Mammary epithelial cell (primary cell): ENCODE measurements at places on chromosomes 5 and 9.

DNA sequence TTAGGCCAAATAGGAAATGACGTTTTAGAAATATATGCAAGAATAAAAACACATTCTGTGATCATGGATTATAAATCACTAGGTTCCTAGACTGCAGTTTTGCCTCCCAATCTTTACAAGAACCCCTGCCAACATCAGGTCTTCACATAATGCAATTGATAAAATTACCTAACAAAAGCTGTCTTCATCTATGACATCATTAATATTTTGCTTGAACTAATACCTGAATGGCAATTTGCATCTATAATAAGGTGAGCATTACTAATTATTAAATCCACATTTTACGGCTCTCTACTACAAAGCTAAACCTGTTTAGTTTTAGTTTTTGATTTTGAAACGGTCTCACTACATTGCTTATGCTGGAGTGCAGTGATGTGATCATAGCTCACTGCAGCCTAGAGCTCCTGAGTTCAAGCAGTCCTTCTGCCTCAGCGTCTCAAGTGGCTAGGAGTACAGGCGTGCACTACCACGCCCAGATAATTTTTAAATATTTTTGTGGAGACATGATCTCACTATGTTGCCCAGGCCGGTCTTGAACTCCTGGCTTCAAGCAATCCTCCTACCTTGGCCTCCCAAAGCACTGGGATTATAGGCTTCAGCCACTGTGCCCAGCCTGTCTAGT lies 218.0 kb downstream of the MLLT3 start:
- no peak for DNase-seq

DNA sequence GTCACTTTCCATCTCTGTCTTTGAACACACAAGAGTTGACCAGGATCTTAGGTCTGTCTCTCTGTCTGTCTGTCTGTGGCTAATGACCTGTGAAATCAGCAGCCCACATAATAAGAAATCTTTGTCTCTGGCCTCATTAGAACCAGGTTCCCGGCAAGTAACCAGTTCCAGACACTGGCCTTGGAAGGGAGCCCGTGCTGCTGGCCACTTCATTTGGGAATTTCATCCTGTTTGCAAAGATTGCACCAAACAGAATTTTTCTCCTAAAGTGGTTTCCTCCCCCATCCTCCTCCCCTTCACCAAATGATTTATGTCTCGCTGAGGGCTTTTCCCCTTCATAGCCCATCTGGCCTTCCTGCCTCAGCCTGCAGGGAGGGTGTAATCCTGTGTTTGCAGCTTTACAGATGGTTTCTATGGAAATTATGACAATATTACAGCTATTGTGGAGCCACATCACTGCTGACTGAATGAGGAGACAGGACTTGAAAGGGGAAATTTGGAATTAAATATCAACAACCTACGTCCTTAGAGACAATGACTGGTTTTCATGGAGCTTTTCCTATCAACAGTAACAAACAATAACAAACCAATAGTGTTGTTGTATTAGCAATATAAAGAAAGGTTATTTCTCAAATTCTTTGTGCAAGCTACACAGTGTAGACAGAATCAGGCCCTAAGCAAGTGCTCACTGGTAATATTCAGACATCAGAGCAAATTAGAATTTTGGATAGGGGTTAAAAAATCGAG lies 25.7 kb downstream of the DPYSL3 start:
- DNase-seq, result peak; percentile 71

DNA sequence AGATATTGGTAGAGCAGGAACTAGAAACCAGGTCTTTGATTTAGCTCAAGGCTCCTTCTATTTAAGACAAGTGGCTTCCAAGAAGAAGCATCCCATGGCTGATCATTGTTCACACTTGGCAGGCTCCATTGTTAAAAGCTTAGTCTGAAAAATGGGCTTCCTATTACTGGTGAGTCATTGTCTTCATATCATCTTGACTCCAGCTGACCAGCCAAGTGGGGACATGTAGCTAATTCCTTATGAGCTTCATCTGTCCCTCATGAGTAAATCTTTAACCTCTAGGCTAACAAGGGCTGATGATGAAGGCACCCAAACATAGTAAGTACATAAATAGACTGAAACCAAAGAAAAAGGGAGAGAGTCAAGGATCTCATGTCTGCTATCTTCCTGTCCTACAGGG lies 530.3 kb upstream of the KLF4 start:
- peak; percentile 21 for DNase-seq

DNA sequence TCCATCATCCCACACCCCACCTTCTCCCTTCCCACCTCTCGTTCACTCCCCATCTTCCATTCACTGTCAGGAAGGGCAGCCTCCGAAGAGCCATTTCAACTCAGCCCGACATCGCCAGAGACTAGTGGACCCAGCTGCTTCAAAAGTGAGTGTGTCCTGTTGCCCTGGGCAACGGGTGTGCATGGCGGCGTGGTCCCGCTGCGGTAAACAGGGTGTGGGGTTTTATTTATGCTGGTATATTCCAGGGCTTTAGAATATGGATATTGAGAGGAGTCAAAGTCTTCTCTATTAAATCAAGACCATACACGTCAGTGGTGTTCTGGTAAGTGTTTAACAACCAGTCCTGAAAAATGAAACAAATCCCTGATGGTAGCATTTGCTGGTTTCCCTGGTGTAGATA lies 274.5 kb downstream of the MAST4 start:
- no peak for DNase-seq

- DNase-seq, result no peak
Measured at GRCh38 chr9:105232207-105232606, 12.2 kb upstream of the SLC44A1 start.

DNA sequence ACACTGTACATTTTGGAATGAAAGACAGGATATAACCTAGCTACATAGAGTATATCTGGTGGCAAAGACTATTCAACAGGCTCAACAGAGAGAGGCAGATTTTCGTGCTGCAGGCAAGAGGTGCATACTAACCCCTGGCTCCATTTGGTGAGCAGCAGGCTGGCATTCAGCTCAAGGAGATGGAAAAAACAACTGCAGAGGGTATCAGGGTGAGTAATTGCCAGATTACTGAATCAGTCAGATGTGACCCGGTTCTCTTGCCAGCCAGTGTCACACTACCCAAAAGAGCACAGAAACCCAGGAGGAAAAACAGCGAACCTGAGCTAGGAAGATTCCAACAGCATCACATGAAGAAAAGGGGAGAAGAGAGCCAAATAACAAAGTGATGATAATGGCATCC lies 130.4 kb upstream of the PRLR start:
- no peak for DNase-seq

- DNase-seq, result no peak
Measured at GRCh38 chr9:69276775-69277174, 48.2 kb upstream of the ENTREP1 start.

DNA sequence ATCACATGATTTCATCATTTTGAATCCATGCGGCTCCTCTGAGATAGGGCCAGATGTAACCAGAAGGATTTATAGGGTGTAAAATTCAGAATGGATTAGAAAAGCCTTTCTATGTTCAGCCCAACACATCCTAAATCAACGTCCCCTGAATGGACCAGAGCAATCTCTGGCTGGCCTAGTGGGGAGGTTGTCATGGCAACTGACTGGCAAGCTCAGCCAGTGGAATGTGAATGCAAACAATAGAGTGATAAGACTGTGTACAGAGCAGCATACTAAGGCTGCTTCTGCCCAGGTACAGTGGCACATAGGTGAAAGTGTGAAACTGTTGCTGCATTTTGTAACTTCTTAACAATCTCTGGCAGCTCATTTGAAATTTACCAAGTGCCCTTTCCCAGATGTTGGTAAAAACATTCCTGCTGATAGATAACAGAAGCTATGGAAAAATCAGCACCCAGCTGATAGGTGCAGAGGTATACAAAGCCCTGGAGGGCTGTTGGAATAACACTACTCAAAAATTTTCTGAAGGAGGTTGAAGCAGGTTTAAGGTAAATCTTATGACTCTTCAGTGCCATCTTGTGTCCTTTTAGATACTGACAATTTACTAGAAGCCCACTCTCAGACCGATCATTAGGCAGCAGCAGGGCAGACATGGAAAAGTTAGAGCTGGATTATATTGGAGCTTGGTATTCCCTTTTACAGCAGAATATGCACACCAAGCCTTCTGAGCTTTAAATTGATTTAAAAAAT lies 267.2 kb downstream of the RAB3C start:
- DNase-seq, result peak; percentile 9

DNA sequence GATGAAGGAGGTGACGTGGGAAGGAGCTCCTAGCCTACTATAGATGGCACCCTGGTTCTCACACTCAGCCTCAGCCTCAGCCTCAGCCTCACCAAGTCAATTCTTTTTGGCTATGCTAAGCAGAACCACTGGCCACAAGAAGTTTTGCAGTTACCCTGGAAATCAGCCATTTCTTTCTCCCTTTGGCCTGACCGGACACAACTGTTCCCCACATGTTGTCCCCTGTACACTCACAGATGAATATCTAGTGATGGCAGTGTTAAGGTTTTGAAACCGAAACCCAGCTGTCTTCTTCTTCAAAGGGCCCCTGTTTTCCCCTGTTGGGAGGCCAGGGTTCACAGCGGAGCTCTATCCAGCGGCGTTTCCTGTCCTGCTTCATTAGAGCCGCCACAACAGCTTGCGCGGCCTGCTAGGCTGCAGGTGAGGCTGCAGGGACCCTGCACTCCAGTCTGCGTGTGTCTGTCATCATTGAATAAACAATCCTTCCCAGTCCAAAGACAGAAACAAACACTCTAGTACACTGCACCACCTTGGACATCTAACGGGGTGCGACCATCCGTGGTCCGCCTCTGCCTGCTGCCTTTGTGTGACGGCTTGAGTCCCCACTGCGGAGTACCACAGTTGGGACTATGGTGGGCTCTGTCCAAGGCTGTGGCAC lies 250.5 kb downstream of the DENND1A start:
- DNase-seq, result no peak

DNA sequence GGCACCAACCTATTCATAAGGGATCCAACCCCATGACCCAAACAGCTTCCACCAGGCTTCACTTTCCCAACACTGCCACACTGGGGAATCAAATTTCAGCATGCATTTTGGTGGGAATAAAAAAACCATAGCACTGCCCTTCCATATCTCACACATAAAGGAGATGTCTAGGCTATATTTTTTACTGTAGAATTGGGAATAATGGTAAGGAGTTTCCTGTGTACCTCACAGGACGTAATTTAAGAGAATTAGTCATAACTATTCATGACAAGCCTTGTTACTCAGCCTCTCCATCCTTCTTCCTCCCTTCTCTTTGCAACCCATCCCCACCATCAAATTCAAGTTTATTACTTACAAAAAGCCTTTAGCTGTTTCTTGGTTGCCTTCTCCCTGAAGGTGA lies 352.1 kb downstream of the MLLT3 start:
- peak; percentile 23 for DNase-seq

- DNase-seq, result peak; percentile 18
Measured at GRCh38 chr5:124195411-124195810, 551.0 kb downstream of the ZNF608 start.

DNA sequence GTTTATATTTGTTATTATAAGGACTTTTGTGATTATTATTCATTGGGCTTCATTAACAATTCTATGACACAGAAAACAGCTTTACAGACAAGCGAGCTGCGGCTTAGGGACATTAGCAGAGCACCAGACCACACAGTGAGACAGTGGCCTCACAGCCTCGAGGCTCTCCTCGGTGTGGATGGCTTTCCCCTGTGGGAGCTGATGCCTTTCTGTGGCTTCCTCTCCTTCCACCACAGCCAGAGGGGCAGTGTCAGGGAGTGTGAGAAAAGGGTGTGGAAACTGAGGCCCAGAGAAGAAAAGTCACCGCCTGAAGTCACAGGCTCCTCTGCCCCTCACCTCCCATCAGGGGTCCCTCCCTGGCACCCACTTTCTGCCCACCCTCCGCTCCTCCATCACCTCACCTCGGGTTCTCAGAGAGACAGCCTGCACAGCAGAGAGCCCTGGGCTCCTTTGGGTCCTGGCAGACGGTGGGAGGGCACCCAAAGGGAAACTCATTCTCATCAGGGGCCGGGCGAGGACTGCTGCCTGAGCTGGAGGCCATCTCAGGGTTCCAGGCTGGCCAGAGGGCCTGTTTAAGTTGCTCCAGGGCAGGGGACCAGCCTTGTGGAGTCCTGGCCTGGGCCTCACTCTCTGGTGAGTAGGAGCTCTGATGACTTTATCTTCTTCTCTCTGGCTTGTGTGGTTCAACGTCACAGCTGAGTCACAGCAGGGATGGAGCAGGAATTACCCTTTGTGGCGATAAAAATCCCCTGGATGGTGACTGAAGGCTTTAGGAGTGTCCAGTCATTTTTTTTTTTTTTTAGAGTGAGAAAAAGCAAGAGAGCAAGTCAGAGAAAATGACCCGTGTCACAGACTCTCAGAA lies 830 bp downstream of the TRAF1 start:
- peak; percentile 93 for DNase-seq

DNA sequence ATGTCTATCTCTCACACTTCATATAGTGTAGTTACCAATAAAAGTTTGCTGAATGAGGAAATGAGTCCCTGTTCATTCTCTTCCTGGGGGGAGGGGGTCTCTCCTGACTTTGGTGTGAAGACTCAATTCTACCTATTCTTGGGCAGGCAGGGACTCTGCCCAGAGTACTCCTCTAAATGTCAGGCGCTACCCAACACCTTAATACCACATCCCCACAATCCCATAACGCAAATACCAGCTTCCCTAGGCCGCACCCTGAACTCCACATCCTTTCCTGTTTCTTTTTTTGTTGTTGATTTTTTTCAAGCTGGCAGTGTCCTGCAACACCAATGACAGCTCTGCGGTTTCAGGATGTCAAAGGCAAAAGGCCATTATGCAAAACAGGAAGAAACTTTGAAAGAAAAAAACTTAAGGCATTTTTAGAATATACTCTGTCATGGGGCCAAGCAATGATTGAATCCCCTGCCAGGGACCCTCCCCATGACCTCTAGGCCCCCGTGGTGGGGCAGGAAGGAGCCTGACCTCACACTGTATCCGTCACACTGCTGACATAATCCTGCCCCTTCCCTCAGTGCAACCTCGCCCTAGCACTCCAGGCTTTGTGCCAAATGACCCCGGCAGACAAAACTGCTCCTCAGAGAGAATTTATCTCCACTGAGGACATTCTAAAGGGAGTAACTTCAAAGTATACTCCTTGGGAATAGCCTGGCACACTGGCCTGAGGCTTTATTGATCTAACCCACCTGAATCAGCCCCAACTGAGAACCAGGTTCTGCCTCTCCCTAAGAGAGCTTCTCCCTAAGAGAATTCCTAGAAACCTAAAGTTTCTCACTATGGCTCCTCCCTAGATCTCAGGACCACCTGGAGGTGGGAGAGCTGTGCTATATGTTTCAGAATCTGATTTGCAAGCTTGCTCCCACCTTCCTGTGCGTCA lies 8.0 kb downstream of the B4GALT1 start:
- DNase-seq, result peak; percentile 62

GRCh38 chr5:171528865-171529614 lies 109.6 kb downstream of the FGF18 start:
- no peak for DNase-seq
